ENCODE measurements at places on chromosomes 5 and 9.

GRCh38 chr9:116435706-116436105 is 251.4 kb upstream of the TRIM32 start:
- no peak for DNase-seq

DNA sequence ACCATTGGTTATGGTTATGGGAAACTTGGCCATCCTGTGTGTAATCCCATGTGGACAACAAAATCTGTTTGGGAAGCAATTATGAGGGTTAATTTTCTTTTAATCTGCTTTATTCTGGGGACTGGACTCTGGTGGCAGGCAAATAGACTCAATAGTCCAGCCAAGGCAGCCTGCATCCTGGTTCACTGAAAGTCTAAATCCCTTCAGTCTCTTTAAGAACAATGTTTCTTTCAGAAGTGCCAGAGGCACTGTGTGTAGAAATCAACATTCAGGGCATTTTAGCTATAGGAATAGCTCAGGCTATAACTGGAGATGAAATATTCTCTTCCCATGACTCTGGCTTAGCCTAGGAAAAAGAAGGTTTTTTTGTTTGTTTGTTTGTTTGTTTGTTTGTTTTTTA is 118.0 kb downstream of the SPATA31D1 start:
- no peak for DNase-seq

- DNase-seq: no peak
Observed at GRCh38 chr9:129148463-129149204, 29.4 kb downstream of the IER5L start.

- no peak for DNase-seq
Observed at GRCh38 chr9:13919401-13919800, 394.5 kb downstream of the NFIB start.

- peak; percentile 55 for DNase-seq
Observed at GRCh38 chr5:172834415-172835289, 601 bp downstream of the ERGIC1 start.

DNA sequence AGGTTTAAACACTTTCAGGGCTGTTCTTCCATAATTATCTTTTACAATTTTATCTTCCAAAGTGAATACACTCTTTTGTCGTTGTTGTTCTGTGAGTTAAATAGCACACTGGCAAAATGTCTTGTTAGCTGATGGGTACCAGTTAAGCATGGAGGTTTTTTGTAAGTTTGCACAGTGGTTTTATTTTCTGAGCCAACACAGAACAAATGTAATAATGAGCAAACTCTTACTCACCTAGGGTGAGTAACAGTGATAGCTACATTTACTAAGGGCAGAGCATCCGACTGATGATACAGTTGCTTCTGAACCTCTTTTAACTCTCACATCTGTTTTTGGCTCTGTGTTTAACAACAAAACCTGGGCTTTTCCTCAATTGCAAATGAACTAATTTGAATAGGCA is 103.2 kb downstream of the CTNND2 start:
- DNase-seq: no peak

DNA sequence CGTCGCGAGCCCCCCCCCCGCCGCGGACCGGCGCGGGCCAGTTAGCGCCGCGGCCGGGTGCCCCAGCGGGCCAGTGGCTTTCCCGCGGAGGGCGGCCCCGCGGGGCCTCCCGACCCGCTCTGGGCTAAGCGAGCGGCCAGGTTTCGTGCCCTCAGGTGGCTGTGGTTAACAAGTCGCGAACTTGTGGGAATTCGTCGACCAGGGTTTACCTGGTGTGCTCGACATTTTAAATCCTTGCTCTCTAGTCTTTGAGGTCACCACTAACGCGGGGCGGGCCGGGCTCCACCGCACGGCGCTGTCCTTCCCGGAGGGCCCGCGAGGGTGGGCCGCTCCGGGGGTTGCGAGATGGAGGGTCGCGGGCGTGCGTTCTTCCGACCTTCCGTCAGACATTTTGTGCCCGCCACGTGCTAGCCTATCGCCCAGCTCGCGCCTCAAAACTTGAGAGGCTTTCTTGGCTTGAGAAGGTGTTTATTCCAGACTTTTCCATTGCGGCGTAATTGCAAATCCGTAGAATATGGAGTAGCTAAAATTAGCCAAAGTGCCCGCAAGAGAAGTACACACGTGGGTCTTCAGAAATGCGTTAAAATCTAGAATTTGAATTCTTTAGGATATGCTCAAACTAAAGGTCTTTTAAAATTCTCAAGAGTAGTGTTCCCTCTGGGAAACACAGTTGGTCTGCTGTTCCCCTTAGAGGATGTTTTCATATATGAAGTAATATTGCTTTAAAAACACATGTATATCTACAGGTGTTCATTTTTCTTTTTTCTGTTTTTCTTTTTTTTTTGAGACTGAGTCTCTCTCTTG is 2.1 kb downstream of the ANP32B start:
- DNase-seq: peak; percentile 83

- DNase-seq: no peak
Observed at GRCh38 chr5:123478546-123478945, 33.4 kb upstream of the CSNK1G3 start.

DNA sequence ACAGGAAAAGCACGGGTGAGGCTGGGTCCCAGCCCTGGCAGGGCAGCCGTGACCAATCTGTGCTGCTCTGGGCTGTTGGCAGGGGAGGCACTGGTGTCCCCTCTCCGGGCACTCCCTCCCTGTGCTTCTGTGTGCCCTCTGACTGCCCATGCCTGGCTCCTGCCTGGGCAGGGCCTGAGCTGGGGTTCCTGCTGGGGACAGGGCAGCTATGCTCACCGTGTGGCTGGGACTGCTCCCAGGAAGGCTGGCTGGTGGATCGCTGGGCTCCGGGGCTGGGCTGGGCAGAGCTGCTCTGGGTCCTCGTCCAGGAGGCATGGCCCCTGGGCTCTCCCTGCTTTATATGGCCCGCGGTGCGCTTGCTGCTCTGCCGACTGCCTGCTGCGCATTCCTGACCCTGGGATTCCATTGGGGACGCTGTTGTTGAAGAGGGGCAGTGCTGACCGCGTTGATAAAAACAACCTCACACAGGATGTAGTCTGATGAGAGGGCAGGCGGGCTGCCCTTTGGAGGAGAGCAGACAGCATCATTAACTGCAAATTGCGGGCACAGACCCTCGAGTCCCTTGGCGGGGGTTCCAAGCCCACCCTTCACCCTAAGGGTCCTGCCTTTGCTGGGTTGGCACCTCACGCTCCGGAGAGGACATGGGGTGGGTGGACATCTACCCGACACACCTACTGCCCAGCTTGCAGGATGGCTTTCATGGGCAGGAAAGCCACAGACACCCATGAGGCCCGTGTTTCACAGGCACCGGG is 955 bp downstream of the QRFP start:
- DNase-seq: no peak

DNA sequence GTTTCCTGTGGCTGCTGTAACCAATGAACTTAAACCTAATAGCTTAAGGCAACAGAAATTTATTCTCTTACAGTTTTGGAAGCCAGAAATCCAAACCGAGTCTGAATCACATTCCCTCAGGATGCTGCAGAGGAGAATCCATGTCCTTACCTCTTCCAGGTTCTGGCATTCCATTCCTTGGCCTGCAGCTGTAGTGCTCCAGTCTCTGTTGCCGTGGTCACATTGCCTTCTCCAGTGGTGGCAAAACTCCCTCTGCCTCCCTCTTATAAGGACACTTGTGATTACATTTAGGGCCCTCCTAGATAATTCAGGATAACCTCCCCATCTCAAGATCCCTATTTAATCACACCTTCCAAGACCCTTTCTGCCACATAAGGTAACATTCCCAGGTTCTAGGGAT is 88.7 kb upstream of the SHB start:
- DNase-seq: no peak

DNA sequence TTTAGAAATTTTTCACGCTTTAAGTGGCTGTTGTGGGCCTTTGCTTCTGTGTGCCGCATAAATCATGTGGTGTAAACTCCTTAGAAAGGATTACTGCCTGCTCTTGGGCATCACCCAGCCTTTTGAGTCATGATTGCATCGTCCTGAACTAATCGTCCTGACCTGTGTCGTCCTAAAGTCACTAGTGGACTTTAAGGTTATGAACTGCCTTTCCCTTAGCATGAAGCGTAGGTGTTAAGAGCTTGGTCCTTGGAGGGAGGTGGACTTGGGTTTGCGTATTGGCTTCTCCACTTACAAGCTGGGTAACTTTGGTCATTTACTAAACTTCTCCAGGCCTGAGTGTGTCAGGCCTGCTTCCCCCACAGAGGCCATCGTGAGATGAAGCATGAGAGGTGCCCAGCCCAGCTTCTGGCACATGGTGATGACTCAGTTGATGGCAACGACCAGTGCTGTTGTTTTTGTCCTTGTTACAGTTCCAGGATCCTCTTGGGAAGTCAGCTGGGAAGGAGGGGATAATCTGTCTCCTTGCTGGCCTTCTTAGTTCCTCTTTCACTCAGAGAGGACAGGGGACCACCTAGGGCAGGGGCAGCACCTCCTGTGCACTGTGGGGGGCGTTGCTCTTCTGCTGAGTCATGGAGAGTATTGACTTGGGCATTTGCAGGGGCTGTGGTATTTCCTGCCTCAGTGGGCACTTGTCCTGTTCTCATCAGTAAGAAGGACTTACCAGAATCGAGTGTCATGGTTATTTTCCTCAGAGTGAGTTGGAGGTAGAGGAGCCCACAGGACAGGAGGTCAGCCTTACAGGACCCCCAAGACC is 54.2 kb upstream of the NCS1 start:
- no peak for DNase-seq

DNA sequence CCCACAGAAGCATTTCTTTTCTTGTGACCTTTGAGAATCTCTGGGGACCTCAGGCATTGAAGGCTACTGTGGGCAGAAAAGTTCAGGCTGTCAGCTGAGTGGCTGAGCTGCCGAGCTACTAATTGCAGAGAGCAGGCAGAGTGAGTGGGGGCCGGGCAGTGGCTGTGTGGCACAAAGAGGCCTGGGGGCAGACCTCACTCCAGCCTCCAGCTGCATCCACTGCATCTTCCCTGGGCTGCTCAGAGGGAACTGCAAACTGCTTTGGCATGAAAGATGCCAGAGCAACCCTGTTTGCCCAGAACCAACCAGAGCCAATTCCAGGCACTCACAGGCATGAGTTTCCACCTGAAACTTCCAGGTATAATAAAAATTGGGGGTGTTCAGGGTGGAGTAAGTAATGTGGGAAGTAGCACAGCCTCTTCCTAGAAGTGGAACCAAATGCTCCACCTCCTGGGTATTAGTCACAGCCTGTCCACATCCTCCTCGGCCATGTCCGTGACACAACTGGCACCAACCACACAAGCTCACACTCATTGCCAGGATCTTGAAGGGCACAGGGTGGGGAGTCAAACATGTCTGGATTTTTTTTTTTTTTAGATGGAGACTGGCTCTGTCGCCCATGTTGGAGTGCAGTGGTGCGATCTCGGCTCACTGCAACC is 548.9 kb downstream of the BNC2 start:
- DNase-seq: no peak

DNA sequence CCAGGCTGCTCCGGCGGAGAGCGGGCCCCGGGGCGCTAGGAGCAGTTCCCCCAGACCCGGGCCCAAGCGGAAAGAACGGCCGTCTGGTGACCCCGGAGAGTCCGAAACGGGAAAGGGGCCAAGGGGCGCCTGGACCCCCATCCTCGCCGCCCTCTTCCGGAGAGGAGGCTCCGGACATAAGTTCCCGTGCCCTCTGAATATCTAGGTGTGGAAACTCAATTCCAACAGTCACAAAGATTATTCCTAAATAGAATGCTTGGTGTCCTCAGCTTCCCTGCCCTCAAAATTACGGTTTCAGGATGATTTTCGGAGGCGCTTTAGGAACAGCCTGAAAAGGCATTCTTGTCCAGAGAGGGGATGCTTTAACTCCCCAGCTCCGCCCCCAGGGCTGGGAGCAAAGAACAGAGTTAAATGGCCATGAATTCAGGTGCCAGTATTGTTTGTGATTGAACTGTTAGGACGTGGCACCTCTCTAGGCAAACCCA is 681 bp upstream of the LHFPL2 start:
- no peak for DNase-seq

DNA sequence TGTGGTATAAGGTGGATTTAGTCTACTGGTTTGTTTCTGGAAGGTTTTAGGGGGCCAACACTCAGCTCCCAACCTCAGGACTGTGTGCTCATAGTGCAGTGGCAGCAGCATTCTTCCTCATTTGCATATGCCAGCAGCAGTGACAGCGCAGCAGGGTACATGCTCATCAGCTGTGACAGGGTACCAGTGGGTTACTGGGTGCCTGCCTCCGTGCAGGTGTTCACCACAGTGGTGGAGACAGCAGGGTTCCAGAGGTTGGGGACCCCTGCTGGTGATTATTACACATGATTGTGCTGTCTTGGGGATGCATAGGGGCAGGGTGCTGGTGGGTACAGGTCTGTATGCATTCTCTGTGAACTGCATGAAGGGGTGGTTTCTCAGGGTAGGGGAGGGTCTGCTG is 45.5 kb upstream of the IFNE start:
- DNase-seq: no peak

DNA sequence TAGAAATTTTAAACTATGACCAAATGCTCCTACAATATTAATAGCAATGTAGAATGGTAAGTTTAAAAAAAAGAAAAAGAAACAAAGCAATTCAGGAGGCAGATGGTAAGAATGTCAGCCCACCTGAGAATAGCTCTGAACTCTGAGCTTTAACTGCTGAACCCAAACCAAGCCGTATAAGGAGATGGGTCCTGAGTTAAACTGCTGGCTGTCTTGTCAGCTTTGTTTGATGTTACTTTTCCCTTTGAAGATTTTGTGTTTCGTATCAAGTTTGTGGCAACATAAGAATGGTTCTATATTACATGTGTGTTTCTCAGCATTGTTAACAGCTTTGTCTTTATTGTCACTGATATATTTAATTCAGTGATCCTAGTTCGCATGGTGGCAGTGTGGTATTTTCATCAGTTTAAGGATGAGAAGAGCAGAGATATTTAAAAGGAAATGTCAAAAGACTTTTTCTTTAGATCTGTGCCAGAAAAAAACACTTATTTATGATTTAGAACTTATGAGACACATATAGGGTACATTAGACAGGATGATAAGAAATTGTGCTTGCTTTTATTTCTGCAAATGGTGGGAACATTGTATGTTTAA is 390.1 kb downstream of the CCDC171 start:
- no peak for DNase-seq

DNA sequence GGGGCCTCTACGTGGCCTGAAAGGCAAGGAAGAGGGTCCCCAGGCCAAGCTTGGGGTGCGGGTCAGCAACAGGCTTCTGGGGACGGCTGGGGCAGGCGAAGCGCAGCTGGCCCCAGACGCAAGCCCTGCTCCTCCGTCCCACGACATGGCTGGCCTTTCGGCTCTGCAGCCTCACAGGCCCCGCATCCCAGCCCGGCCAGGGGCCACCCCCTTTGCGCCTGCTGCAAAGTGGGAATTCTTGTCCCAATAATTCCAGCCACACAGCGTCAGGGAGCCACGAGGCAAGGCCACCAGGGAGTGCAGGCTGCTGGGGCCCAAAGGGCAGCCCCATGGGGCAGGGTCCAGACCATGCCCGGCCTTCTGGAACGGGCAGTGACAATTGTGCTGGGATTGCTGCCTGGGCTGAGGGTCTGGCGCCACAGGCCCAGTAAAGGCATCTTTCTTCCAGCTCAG is 1.1 kb upstream of the ENTPD2 start:
- no peak for DNase-seq

GRCh38 chr9:127734247-127734746 is 797 bp downstream of the TOR2A start:
- no peak for DNase-seq

- no peak for DNase-seq
Observed at GRCh38 chr5:159324986-159325385, 5.3 kb downstream of the IL12B start.

- no peak for DNase-seq
Observed at GRCh38 chr5:145689235-145689634, 145.9 kb downstream of the PRELID2 start.

- no peak for DNase-seq
Observed at GRCh38 chr5:119343052-119343451, 12.8 kb upstream of the TNFAIP8 start.

GRCh38 chr9:114017741-114018715 is 60.1 kb downstream of the AMBP start:
- no peak for DNase-seq

GRCh38 chr5:122311961-122312590 is at the start of gene SNCAIP:
Gene SNCAIP (plus strand): TSS chr5:122312237. CDS start chr5:122391135, 78,898 bp downstream.
- peak; percentile 87 for DNase-seq
